ENCODE measurements at places on chromosomes 12 and 14. TPM values are rescaled to one million over a fixed set of nuclear protein-coding genes. Genes with fewer than 3 reads are reported as not detected.

DNA sequence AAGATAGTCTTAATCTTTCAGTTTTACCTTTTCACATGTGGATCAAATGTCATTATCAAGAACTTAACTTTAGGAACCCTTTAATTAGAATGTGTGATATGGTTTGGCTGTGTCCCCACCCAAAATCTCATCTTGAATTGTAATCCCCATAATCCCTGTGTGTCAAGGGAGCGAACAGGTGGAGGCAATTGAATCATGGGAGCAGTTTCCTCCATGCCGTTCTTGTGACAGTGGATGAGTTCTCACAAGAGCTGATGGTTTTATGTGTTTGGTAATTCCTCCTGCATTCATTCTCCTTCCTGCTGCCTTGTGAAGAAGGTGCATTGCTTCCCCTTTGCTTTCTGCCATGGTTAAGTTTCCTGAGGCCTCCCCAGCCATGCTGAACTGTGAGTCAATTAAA, 160.6 kb downstream of the MON2 start:
- H3K27ac ChIP-seq: no peak overlapping the region
- H3K36me3 ChIP-seq: no peaks in the 10 kb centered on the region
- H3K27me3 ChIP-seq: peaks cover 12% of the 10 kb centered on the region
- H3K4me1 ChIP-seq: peaks cover 16% of the 10 kb centered on the region
- DNase-seq: no peak
- no peak overlapping the region for H3K4me3 ChIP-seq

DNA sequence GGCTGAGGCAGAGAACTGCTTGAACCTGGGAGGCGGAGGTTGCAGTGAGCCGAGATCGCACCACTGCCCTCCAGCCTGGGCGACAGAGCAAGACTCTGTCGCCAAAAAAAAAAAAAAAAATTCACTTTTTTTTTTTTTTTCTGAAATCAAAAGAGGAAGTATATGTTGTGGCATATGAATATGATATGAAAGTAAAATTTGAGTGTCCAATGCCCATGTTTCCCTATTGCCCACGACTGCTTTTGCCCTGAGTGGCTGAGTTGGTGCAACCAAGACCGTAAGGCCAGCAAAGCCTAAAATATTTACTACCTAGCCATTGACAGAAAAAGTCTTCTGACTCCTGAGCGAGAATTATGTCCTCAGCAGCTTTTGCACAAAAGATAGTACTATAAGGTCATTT, 101.7 kb upstream of the PARP11 start:
- H3K4me3 ChIP-seq: no peak overlapping the region
- no peak overlapping the region for H3K27ac ChIP-seq
- H3K36me3 ChIP-seq: no peaks in the 10 kb centered on the region

The TAS2R31 gene
- total RNA-seq: 3.4 TPM

- no peaks in the 10 kb centered on the region for H3K36me3 ChIP-seq
- H3K27me3 ChIP-seq: no peaks in the 10 kb centered on the region
- H3K4me1 ChIP-seq: no peaks in the 10 kb centered on the region
- no peak overlapping the region for H3K27ac ChIP-seq
- no peak overlapping the region for H3K4me3 ChIP-seq
- no peak for DNase-seq
These were observed 23.6 kb downstream of the TMEM229B start for GRCh38 chr14:67464879-67465278.

- no peaks in the 10 kb centered on the region for H3K4me1 ChIP-seq
- no peak for DNase-seq
- H3K4me3 ChIP-seq: no peak overlapping the region
- H3K36me3 ChIP-seq: no peaks in the 10 kb centered on the region
- no peak overlapping the region for H3K27ac ChIP-seq
These were observed 66.4 kb upstream of the OTOGL start for GRCh38 chr12:80032946-80033345.

DNA sequence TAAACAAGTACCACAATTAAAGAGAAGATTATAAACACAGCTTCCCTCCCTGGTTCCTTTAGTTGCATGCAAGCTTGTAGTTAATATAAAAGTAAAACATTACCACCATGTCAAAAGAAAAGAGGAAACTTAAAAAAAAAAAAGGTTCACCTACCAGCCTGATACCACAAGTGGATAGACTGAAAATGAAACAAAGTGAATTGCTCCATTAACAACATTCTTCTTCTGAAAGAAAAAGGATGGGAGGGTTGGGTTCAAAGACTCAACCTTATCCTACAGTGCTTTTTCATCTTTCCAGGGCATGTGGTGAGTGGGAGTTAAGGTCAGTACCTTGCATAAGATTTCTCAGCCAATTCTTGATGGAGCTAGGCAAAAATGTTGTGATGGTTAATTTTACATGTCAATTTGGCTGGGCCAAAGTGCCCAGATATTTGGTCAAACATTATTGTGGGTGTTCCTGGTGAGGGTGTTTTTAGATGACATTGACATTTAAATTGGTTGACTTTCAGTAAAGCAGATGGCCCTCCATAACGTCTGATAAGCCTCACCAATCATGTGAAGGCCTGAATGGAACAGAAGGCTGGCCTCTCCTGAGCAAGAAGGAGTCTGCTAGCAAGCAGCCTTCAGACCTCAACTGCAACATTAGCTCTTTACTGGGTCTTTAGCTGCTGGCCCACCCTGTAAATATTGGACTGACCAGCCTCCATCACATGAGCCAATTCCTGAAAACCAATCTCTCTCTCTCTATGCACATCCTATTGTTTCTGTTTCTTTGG, 28.8 kb downstream of the VCPKMT start:
- no peaks in the 10 kb centered on the region for H3K4me1 ChIP-seq
- no peaks in the 10 kb centered on the region for H3K27me3 ChIP-seq
- H3K27ac ChIP-seq: no peak overlapping the region
- H3K36me3 ChIP-seq: peaks cover 14% of the 10 kb centered on the region
- DNase-seq: no peak

GRCh38 chr14:88835661-88836060, 11.2 kb downstream of the TTC8 start:
- no peak overlapping the region for H3K4me3 ChIP-seq
- H3K36me3 ChIP-seq: no peaks in the 10 kb centered on the region
- no peak overlapping the region for H3K27ac ChIP-seq
- no peak for DNase-seq

The NRIP2 gene
- total RNA-seq: 0.96 TPM

The ADAMTS20 gene
- total RNA-seq: not detected

- H3K4me3 ChIP-seq: no peak overlapping the region
- H3K27me3 ChIP-seq: no peaks in the 10 kb centered on the region
- H3K27ac ChIP-seq: no peak overlapping the region
- no peak for DNase-seq
- no peaks in the 10 kb centered on the region for H3K4me1 ChIP-seq
These were observed 93.4 kb upstream of the ESRRB start for GRCh38 chr14:76282581-76282980.

DNA sequence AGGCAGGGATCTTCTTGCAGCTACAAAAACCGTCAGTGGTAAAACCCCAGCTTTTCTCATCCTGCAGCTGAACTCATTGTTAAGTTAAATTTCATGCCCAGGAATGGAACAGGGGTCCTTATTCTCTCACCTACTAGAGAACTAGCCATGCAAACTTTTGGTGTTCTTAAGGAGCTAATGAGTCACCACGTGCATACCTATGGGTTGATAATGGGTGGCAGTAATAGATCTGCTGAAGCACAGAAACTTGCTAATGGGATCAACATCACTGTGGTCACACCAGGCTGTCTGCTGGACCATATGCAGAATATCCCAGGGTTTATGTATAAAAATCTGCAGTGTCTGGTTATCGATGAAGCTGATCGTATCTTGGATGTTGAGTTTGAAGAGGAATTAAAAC, 68.9 kb downstream of the DCAF5 start:
- H3K4me1 ChIP-seq: peaks cover 11% of the 10 kb centered on the region
- no peak for DNase-seq
- H3K36me3 ChIP-seq: no peaks in the 10 kb centered on the region
- no peaks in the 10 kb centered on the region for H3K27me3 ChIP-seq
- H3K4me3 ChIP-seq: no peak overlapping the region

GRCh38 chr12:111276146-111276545, 92.7 kb downstream of the PHETA1 start:
- H3K27me3 ChIP-seq: peaks cover 61% of the 10 kb centered on the region
- no peaks in the 10 kb centered on the region for H3K36me3 ChIP-seq
- H3K4me1 ChIP-seq: no peaks in the 10 kb centered on the region

- H3K27me3 ChIP-seq: no peaks in the 10 kb centered on the region
- H3K27ac ChIP-seq: peak overlapping the region; percentile 93
- H3K4me1 ChIP-seq: peaks cover 60% of the 10 kb centered on the region
- DNase-seq: no peak
- no peaks in the 10 kb centered on the region for H3K36me3 ChIP-seq
These were observed 2.0 kb downstream of the PELI2 start for GRCh38 chr14:56120091-56120691.

- H3K27ac ChIP-seq: no peak overlapping the region
- no peaks in the 10 kb centered on the region for H3K4me1 ChIP-seq
- no peak overlapping the region for H3K4me3 ChIP-seq
- H3K36me3 ChIP-seq: no peaks in the 10 kb centered on the region
These were observed 151.9 kb downstream of the ACSS3 start for GRCh38 chr12:81229759-81230158.

- no peaks in the 10 kb centered on the region for H3K27me3 ChIP-seq
- no peak overlapping the region for H3K4me3 ChIP-seq
- no peak overlapping the region for H3K27ac ChIP-seq
- H3K36me3 ChIP-seq: no peaks in the 10 kb centered on the region
These were observed 571.0 kb downstream of the SLC6A15 start for GRCh38 chr12:84341467-84342193.

- H3K36me3 ChIP-seq: no peaks in the 10 kb centered on the region
- no peak for DNase-seq
- no peaks in the 10 kb centered on the region for H3K27me3 ChIP-seq
- no peak overlapping the region for H3K27ac ChIP-seq
These were observed 88.1 kb downstream of the DNAI7 start for GRCh38 chr12:25106818-25107217.

The OVCH1 gene
- 0.20 TPM for total RNA-seq

DNA sequence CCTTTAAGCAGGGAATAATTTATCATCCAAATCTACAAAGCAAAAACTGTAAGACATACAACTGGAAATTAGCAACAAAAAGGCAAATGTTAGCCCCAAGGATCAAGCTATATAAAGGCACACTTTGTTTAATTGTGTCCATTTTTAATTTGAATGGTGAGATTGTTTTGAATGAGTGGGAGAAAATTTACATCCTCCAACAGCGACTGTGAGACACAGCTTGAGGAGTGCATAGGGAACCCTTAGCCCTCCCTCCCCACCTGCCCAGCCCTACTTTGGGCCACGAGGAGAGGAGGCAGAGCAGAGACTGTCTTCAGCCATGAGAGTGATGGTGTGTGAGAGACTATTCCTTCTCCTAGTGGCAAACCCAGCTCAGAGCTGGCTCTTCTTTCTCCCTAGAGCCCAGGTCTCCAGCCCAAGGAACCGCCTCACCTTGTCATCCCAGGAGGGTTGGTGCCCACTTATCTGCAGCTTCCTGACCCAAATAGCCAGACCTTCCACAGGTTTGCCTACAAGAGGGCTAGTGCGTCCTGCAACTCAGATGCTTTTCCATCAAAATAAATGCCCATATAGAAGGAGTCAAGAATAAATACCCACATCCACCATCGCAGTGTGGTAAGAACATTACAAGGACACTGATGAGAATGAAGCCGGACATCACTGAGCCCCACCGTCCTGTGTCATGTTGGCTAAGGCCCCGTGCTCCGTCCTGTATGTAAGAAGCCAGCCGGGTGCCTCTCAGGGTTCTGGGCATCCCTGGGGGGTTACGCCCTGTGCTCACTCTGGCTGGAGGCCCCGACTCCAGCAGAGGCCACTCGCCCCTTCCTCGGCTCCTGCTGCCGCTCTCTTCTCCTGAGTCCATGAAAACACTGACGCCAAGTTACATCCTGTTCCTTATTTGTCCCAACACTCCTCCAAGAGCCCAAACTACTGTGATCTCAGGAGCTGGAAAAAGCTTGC, 36.4 kb upstream of the C14orf180 start:
- H3K4me3 ChIP-seq: no peak overlapping the region
- H3K27ac ChIP-seq: no peak overlapping the region
- H3K4me1 ChIP-seq: no peaks in the 10 kb centered on the region
- DNase-seq: no peak
- H3K27me3 ChIP-seq: peaks cover 57% of the 10 kb centered on the region
- H3K36me3 ChIP-seq: no peaks in the 10 kb centered on the region

The OAS2 gene
- 24.0 TPM for total RNA-seq

- no peaks in the 10 kb centered on the region for H3K36me3 ChIP-seq
- H3K4me3 ChIP-seq: no peak overlapping the region
- no peaks in the 10 kb centered on the region for H3K4me1 ChIP-seq
- no peak overlapping the region for H3K27ac ChIP-seq
These were observed 127.2 kb downstream of the BCAT1 start for GRCh38 chr12:24821691-24822090.

Data from left lung (tissue), 14 donors.